ENCODE measurements at places on chromosomes 7 and 10. TPM values are rescaled to one million over a fixed set of nuclear protein-coding genes. Genes with fewer than 3 reads are reported as not detected.

DUS4L gene
- 16.8 TPM for total RNA-seq

MCM10 gene
- 30.7 TPM for total RNA-seq

ZNF425 gene
- total RNA-seq, result 5.0 TPM

MYH16 gene
- not detected for total RNA-seq

SLC39A12 gene
- not detected for total RNA-seq

SPRN gene
- not detected for total RNA-seq

FZD1 gene
- 1.4 TPM for total RNA-seq

DDC gene
- not detected for total RNA-seq
